ENCODE measurements at places on chromosomes 13 and 19. TPM values are rescaled to one million over a fixed set of nuclear protein-coding genes. Genes with fewer than 3 reads are reported as not detected.

The EXOC3L2 gene
- total RNA-seq, result not detected

The ZNF442 gene
- total RNA-seq, result 0.55 TPM

The OXGR1 gene
- not detected for total RNA-seq

The TEX29 gene
- total RNA-seq, result 0.40 TPM

The ZNF284 gene
- total RNA-seq, result 2.2 TPM

The C13orf46 gene
- total RNA-seq, result 0.37 TPM

The EDNRB gene
- not detected for total RNA-seq

The KLK15 gene
- total RNA-seq, result not detected

The PROZ gene
- not detected for total RNA-seq

All from activated CD8-positive, alpha-beta memory T cell treated with anti-CD3 and anti-CD28 coated beads, Interleukin-2, amount 10 ng/mL, durations not matched to agents 7 days and 5 days (primary cell).